Activated CD4-positive, alpha-beta T cell treated with anti-CD3 and anti-CD28 coated beads for 1 hour (primary cell): ENCODE measurements at places on chromosomes 1 and 21.

GRCh38 chr21:14562959-14563358 lies 16.8 kb upstream of the SAMSN1 start:
- DNase-seq, result no peak

- DNase-seq, result no peak
Measured at GRCh38 chr1:2248127-2248826, 20.2 kb downstream of the SKI start.

- DNase-seq, result no peak
Measured at GRCh38 chr21:32463889-32464300, 51.4 kb downstream of the EVA1C start.

DNA sequence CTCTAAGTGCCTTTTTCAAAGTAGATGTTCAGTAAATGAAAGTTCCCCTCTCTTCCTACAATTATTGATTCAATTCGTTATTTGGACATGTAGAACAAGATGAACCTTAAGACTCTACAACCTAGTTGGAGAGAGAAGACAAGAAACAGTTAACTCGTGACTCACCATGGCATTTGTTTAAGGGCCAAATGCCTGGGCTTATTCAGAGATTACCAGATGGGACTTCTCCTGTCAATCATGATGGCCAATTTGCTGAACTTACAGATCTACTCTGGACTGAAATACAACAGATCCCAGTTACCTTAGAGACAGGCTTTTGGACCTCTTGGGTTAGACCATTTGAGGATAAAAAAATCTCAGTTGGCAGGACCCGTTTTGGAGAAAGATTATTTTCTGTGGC lies 93.5 kb downstream of the C1orf94 start:
- DNase-seq, result no peak

GRCh38 chr1:90945287-90945686 lies 76.5 kb downstream of the ZNF644 start:
- DNase-seq, result no peak

GRCh38 chr21:33286600-33287456 lies 20.7 kb downstream of the IL10RB start:
- DNase-seq, result no peak

DNA sequence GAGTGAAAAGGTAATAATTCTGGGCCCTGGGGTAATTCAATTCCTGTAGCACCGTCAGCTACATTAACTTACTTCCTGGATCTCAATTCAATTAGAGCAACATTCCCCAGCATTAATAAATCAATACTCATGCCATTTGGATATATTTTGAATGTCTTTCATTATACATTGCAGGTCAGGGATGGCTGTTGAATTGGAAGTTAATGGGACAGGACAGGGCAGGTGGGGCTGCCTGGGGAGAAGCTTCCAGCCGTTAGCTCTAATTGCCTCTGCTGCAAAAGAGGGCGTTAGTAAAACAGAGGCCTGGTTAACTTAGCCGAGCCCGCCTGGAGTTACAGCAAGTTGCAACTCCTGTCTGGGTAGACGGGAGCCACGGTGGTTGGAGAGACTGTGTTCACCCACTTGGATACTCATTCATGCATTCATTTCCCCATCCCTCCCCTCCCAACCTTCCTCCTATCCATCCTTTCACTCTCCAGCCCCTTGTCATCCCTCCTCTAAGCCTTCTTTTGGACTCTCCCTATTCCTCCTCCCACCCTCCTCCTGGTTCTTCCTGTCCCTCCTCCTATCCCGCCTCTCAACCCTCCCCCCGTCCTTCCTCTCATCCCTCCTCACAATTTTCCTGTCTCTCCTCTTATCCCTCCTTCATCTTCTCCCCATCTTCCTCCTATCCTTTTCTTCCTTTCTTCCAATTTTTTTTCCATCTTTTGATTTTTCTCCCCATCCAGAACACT lies 137.6 kb upstream of the RUNX3 start:
- no peak for DNase-seq

DNA sequence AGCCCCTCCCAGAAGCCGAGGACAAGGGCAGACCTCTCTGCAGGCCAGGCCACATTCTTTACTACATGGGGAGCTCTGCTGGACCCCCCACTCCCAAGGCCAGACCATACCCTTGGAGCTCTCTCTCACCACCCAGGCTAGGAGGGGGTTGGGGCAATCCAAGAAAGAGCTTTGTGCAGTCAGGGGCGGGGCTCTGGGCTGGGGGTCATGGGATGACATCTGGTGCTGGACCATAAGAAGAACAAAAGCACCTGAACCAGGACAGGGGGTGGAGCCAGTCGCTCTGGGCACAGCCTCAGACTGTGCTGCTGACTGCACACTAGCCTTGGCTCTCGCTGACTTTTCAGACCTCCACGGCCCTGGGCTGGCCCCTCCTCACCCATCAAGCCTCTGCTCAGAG lies 23.1 kb upstream of the AJAP1 start:
- DNase-seq, result no peak

GRCh38 chr1:205065666-205066065 lies 18.6 kb downstream of the TMEM81 start:
- no peak for DNase-seq

DNA sequence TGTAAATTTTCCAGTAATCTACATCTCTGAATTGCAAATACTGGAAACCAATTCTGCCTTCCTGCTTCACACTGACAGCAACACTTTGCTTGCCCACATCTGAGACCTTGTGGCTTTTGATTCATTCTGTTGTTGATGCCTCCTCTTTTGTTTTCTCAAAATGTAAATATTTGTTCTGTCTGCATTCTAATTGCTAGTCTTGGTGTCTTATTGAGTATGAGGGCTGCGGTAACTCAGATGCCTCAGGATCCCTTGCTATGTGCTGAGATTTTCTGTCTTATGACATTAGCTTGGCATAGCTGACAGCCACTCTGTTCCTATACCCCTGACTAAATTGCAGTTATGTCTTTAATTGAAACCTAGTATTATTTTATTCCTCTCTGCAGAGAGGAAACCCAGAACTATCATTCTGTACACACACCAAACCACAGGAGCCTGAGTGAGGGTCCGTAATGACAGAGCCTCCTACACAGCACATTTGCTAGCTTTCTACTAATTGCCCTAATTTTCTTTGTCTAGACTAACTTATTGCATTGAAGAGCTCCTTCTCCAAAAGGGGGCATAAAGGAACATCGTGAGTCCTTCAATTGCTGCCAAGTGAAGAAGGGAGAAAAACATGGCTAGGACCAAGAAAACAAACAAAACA lies 72.1 kb downstream of the GREM2 start:
- DNase-seq, result no peak

- no peak for DNase-seq
Measured at GRCh38 chr21:39114871-39115575, 68.2 kb downstream of the PSMG1 start.

DNA sequence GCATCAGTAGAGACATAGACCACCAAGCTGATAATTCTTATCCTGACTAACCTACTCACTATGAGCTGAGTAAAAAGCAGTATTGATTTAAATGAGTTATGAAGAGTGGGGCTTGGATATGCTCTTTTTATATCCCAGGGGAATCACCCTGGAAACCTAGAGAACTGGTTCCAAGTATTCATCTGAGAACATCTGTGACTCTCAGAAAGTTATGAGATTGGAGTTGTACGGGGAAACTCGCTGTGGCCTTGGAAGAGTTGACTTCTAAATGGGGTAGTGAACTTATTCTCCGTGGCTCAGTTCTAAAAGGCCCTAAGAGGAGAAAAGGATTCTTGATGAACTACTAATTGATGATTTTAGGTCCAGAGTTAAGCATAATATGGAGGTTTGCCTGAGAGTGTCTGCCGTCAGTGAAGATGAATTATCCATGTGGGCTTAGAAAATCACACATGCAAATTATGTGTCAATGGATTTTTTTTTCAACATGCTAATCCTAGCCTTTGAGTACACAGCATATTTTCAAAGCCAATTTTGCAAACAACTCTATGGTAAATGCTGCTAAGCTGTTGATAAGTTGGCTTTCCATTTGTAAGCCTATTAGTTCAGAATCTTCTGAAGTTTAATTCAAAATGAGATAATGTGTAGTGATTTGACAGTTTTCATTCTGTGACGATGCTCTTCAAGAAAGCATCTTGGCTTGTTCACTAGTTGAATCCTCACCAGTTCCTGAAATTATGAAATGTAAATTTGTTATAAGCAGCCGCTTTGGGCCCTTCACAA lies 122.7 kb downstream of the FGGY start:
- DNase-seq, result no peak

DNA sequence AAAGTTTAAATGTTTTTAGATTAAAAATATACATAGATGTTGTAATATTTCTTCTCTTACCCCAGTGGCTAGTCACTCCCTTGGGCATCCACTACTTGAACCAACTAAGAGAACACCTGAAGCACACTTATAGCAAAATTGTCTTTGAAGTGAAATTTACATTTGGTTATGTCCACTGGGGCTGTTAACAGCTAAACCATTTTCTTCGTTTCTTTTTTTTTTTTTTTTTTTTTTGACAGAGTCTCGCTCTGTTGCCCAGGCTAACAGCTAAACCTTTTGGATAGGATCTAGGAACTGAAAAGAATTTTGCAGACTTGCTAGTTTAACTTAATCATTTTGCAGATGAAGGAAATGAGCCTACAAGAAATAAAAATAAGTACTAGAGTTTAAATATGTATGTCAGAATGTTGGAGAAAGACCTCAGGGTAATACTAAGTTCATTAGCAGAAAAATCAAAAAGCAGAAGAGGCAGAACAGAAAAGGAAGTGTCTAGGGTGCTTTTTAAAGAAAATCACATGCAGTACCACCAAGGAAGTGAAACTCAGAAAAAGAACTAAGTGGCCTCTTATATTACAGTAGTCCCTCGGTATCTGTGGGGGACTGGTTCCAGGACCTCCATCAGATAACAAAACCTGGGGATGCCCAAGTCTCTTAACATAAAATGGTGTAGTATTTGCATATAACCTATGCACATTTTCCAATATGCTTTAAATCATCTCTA lies 11.8 kb downstream of the DRAM2 start:
- DNase-seq, result no peak

DNA sequence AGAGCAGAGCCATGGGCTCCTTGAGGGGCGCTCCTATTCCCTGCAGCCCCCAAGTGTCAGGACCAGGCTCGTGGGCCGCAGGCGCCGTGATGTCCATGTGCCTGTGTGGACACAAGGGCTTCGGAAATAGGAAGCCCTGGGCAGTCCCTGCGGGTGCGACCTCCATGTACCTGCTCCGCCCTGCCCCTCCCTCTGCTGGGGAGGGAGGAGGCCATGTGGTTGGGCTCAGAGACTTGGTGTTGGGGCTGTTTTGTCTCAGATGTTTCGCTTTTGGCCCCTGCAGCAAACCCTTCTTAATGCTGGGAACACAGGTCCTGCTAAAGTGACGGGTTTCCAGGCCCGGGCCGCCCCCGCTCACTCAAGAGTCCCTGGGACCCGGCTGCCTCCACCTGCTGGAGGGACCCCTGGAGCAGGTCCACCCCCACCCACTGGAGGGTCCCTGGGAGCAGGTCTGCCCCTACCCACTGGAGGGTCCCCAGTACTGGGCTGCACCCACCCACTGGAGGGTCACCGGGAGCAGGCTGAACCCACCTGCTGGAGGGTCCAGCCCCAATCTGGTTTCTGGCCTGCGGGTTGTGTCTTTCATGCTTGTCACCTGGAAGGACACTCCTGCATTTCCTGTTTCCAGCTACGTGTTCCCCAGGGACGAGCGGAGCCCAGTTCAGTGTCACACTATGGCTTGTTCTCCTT lies 156.5 kb downstream of the PEX14 start:
- DNase-seq, result no peak

GRCh38 chr1:1348420-1349255 lies 580 bp downstream of the DVL1 start:
- DNase-seq, result no peak

DNA sequence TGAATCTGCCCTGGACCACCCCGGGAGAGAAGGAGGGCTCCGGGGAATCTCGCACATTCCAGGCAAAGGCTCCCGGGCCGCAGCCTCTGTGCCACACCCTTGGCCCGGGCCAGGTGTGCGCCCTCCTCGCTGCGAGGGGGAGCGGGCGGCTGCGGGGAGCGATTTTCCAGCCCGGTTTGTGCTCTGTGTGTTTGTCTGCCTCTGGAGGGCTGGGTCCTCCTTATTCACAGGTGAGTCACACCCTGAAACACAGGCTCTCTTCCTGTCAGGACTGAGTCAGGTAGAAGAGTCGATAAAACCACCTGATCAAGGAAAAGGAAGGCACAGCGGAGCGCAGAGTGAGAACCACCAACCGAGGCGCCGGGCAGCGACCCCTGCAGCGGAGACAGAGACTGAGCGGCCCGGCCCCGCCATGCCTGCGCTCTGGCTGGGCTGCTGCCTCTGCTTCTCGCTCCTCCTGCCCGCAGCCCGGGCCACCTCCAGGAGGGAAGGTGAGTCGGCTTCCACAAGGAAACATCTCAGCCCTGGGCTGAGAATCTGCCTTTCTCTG lies at the start of gene LAMC2:
Gene LAMC2, plus strand, starts transcription at position 324 of the 550 bp plus-strand sequence. Its CDS starts 89 bp downstream, at position 413.
- DNase-seq, result no peak

- peak; percentile 45 for DNase-seq
Measured at GRCh38 chr1:182588500-182589396, at the start of gene RNASEL. RNASEL (minus strand) TSS chr1:182589256; CDS start chr1:182586806, 2,450 bp downstream.

GRCh38 chr21:21213297-21213696 lies 215.1 kb downstream of the NCAM2 start:
- DNase-seq, result no peak

- no peak for DNase-seq
Measured at GRCh38 chr1:200907611-200908097, 13.0 kb downstream of the INAVA start.

DNA sequence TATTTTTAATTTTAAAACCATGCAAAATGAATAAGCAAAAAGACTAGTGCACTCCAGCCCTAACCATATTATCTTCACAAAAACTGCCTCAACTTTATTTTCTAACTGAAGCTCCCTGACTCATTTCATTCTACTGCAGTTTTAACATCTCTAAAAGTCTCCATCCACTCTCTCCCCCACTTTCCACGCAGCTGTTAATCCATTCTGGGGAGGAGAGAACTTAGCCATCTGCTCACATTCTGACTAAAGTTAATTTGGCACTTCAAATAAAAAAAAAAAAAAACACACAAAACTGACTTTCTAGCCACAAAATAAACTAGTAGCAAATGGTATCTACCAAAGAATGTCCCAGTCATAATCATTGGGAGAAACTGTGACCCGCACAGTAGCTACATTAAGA lies 5.4 kb upstream of the MYBPHL start:
- no peak for DNase-seq

GRCh38 chr1:96145492-96145891 lies 576.1 kb upstream of the PTBP2 start:
- DNase-seq, result no peak

- DNase-seq, result no peak
Measured at GRCh38 chr1:51693419-51694155, 76.7 kb downstream of the OSBPL9 start.

DNA sequence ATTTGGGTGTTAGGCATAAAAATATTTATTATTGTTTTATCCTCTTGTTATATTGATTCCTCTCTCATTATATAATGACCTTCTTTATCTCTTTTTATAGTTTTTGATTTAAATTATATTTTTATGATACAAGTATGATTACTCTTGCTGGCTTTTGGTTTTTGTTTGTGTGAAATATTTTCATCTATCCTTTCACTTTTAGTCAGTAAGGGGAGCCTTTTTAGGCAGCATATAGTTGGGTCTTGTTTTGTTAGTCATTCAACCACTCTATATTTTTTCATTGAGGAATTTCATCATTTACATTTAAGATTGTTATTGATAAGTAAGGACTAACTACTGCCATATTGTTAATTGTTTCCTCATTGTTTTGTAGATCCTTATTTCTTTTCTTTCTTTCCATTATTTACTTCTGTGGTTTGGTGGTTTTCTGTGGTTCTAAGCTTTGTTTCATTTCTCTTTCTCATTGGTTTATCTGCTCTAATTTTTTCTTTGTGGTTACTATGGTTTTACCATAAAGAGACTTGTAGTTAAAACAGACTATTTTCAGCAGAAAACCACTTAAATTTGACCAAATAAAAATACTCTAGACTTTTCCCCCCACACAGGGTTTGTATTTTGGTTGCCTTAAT lies 593.1 kb downstream of the NUF2 start:
- no peak for DNase-seq
